Thyroid gland (tissue), 4 donors: ENCODE measurements at places on chromosomes 5 and 9. TPM values are rescaled to one million over a fixed set of nuclear protein-coding genes. Genes with fewer than 3 reads are reported as not detected.

SLC6A7 gene
- total RNA-seq = not detected

GRCh38 chr5:116382032-116382873 lies 192.4 kb downstream of the SEMA6A start:
- no peaks in the 10 kb centered on the region for H3K4me1 ChIP-seq
- no peaks in the 10 kb centered on the region for H3K27me3 ChIP-seq
- DNase-seq = no peak
- H3K36me3 ChIP-seq = no peaks in the 10 kb centered on the region

- no peak overlapping the region for H3K4me3 ChIP-seq
- no peak overlapping the region for H3K27ac ChIP-seq
Observed at GRCh38 chr5:116135344-116135743, 50.5 kb downstream of the COMMD10 start.

TIMD4 gene
- total RNA-seq = 2.8 TPM

ASPN gene
- 2.4 TPM for total RNA-seq

GRCh38 chr5:143738417-143739401 lies 73.3 kb upstream of the HMHB1 start:
- no peak overlapping the region for H3K4me3 ChIP-seq
- H3K27ac ChIP-seq = no peak overlapping the region
- no peaks in the 10 kb centered on the region for H3K36me3 ChIP-seq
- no peaks in the 10 kb centered on the region for H3K4me1 ChIP-seq

- DNase-seq = no peak
- H3K27ac ChIP-seq = no peak overlapping the region
- no peaks in the 10 kb centered on the region for H3K27me3 ChIP-seq
- H3K4me1 ChIP-seq = peaks cover 11% of the 10 kb centered on the region
- no peak overlapping the region for H3K4me3 ChIP-seq
Observed at GRCh38 chr9:95370064-95370463, 52.6 kb upstream of the FANCC start.

DNA sequence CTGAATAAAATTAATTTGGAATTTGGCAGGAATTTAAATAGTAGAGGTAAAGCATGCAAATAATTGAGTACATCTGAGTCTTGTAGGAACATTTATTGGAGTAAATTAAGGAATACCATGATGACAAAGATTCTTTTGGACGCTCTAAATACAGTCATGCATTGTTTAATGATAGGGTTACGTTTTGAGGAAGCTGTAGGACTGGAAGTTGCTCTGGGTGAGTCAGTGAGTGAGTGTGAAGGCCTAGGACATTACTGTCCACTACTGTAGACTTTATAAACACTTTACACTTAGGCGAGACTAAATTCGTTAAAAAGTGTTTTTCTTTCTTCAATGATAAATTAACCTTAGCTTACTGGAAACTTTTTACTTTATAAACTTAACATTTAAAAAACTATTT lies 113.0 kb downstream of the FAM170A start:
- H3K36me3 ChIP-seq = no peaks in the 10 kb centered on the region
- no peaks in the 10 kb centered on the region for H3K27me3 ChIP-seq
- no peaks in the 10 kb centered on the region for H3K4me1 ChIP-seq
- H3K27ac ChIP-seq = no peak overlapping the region
- no peak for DNase-seq

DNA sequence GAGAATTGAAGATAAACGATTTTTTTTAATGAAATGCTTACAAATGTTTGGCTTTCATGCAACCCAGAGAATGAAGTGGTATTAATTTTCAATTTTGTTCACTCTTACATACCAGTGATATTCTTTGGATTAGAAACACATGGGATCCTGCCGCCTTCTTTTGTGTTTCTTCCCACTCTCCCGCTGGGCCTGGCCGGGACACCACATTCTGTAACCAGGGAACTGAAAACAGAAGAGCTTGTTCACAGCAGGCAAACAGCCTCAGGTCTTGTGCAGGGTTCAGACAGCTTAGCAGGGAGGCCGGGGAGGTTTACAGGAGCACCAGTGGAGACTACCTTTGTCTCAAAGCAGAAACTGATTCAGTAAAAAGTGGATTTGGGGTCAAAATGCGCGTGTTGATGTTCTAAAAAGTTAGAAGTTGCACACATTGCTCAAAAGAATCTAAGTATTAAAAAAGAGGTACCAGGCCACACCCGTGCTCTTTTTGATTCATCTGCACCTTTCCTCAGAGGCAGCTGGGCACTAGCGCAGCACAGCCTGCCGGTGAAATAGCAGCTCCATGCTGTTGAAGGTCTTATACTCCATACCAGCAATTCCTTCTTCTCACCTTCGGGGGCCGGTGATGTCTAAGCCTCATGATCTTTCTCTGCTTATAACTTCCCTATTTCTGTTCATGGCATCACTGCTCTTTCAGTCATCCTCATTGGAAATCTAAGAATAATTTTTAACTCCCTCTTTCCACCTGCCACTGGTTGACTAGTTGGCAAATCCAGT lies 67.1 kb downstream of the GRAMD2B start:
- no peak overlapping the region for H3K4me3 ChIP-seq
- H3K27ac ChIP-seq = peak overlapping the region; percentile 42
- H3K36me3 ChIP-seq = peaks cover 60% of the 10 kb centered on the region
- H3K4me1 ChIP-seq = peaks cover 9% of the 10 kb centered on the region
